Stimulated activated CD4-positive, alpha-beta T cell treated with anti-CD3 and anti-CD28 coated beads, Interleukin-12 subunit alpha, Interleukin-12 subunit beta, amount 100 ng/mL, for 4 hours (primary cell): ENCODE measurements at places on chromosomes 4 and X.
A peak's percentile ranks its signal among the peaks of the same experiment; 100 is the strongest.

- no peak for DNase-seq
Observed at GRCh38 chrX:20432746-20433387, 166.2 kb upstream of the RPS6KA3 start.

DNA sequence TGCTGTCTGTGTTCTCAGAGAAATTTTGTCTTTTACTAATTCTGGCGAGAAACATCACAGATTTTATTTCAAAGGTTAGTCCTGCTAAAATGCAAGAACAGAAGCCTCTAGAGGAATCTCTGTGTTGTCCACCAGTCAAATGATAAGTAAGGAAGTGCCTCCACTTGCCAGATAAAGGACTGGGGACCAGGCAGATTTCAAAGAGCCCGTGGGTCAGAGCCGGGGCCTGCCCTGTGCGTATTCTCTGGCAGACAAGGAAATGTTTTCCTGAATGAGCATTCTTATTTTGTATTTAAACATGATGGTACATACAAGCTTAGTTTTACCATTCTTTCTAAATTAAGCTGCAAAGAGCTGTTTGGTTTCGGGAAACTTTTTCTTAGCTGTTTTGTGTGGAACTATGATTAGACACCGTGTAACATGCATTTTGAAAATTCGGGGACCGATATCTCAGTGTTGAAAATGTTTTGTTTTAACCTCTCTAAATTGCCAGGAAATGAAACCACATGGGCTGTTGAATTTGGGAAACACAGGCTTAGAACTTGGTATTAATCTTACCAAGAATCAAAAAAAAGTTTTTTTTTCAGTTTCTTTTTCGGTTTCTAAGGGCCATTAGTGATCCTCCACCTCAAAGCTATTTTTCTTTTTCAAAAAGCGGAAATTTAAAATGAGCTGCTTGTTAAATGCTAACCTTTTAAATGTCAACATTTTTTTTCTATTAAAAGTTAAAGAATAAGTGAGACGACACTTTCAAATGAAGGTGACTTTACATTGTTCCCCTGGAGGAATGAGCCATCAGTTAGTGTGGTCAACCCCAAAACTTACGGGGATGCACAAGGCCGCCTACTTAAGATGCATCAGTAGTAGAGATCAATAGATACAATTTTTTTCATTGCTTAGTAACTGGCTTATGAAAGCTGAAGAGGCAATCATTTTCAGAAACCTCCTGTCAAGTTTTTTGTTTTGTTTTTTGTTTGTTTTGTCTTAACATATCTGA lies 89.6 kb upstream of the MTM1 start:
- no peak for DNase-seq

GRCh38 chr4:73917081-73917501 lies 47.9 kb downstream of the CXCL1 start:
- DNase-seq = no peak

- DNase-seq = no peak
Observed at GRCh38 chr4:95510877-95511276, 37.9 kb downstream of the UNC5C start.

GRCh38 chrX:40570346-40571093 lies 10.2 kb upstream of the ATP6AP2 start:
- DNase-seq = peak; percentile 2
